Small intestine (tissue), 16 donors: ENCODE measurements at places on chromosomes 3 and 15.

- DNase-seq: no peak
- H3K4me1 ChIP-seq: no peaks in the 10 kb centered on the region
- no peak overlapping the region for H3K27ac ChIP-seq
- no peaks in the 10 kb centered on the region for H3K36me3 ChIP-seq
- H3K4me3 ChIP-seq: no peak overlapping the region
- no peaks in the 10 kb centered on the region for H3K27me3 ChIP-seq
Measured at GRCh38 chr3:41652931-41653330, 309.0 kb downstream of the ULK4 start.

DNA sequence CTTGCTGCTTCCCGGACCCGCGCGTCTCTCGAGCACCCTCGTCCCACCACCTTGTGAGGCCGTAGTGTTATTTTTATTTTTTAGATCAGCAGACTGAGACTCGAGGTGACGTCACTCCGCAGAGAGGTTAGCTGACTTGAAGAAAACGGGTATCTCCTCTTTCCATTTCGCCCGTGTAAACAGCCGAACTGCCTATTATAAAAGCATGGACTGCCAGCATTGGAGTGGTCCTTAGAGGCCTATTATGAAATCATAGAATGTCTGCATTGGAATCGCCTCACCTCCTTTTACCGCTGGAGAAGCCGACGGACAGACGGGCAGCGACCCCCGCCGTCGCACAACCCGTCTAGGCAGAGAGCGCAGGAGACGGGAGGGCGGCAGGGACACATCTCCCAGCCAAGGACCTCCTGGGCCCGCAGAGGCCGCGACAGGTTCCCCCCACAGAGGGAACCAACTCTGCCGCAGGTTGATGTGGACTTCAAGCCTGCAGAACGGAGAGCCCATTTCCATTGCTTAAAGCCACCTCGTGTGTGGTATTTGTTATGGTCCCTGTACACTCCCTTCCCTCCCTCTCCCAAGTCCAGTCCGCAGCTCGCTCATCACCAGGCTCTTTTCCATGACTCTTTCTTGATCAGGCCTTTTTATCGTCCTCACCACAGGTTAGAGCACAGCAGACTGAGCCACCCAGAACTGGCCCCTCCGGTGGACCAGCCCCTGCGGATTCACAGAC lies 540 bp upstream of the PPP1R2 start:
- H3K27me3 ChIP-seq: no peaks in the 10 kb centered on the region
- H3K27ac ChIP-seq: peak overlapping the region; percentile 81
- peaks cover 12% of the 10 kb centered on the region for H3K4me1 ChIP-seq
- peak overlapping the region; percentile 21 for H3K4me3 ChIP-seq

DNA sequence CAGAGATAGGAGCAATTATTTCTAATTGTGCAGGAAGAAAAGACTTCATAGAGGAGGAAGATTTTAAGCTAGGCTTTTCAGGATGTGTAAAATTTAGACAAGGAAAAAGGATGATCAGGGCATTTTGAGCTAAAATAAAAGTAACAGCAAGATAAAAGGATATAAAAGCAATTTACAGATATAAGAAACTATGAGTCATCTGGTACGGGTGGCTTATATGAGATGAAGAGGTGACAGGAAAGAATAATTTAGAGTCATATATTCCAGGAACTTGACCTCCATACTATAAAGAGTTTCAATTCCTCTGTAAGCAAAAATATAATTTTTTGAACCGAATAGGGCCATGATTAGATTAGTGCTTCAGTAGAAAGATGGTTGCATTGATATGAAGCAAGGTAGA lies 273.7 kb downstream of the RBMS3 start:
- H3K36me3 ChIP-seq: no peaks in the 10 kb centered on the region
- no peak for DNase-seq
- no peak overlapping the region for H3K27ac ChIP-seq
- no peaks in the 10 kb centered on the region for H3K4me1 ChIP-seq
- H3K4me3 ChIP-seq: no peak overlapping the region
- H3K27me3 ChIP-seq: no peaks in the 10 kb centered on the region

DNA sequence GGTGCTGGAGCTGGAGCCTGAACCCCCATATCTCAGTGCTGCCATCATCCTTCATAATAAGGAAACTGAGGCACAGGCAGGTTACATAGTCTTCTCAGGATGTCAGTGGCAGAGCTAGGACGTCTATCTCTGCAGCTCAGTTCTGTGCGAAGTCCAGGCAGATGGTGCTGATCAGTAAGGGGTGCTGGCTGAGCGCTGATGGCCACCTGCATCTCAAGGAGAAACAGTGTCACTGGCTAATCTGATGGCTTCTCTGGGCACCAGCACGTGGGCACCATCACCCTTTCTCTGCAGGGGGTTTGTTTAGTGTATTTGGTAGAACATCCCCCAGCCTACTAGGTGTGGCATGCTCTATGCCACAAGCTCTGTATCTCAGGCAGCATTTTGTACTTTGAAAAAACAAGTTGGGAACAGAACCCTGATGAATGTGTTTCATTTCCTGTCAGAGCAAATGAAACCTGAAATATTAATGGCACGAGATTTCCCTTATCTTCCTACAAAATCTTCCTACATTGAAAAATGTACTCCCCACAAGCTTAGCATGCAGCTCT lies 35.1 kb downstream of the APBA2 start:
- H3K27me3 ChIP-seq: no peaks in the 10 kb centered on the region
- H3K4me1 ChIP-seq: no peaks in the 10 kb centered on the region
- no peaks in the 10 kb centered on the region for H3K36me3 ChIP-seq
- DNase-seq: no peak
- H3K27ac ChIP-seq: no peak overlapping the region

DNA sequence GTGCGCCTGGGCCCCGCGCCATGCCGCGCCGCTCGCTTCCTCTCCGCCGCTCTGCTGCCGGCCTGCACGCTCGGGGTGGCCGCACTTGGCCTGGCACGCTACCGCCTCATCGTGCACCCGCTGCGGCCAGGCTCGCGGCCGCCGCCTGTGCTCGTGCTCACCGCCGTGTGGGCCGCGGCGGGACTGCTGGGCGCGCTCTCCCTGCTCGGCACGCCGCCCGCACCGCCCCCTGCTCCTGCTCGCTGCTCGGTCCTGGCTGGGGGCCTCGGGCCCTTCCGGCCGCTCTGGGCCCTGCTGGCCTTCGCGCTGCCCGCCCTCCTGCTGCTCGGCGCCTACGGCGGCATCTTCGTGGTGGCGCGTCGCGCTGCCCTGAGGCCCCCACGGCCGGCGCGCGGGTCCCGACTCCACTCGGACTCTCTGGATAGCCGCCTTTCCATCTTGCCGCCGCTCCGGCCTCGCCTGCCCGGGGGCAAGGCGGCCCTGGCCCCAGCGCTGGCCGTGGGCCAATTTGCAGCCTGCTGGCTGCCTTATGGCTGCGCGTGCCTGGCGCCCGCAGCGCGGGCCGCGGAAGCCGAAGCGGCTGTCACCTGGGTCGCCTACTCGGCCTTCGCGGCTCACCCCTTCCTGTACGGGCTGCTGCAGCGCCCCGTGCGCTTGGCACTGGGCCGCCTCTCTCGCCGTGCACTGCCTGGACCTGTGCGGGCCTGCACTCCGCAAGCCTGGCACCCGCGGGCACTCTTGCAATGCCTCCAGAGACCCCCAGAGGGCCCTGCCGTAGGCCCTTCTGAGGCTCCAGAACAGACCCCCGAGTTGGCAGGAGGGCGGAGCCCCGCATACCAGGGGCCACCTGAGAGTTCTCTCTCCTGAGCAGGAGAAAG lies 951 bp downstream of the GPR62 start:
- peaks cover 3% of the 10 kb centered on the region for H3K27me3 ChIP-seq
- peaks cover 7% of the 10 kb centered on the region for H3K4me1 ChIP-seq
- no peaks in the 10 kb centered on the region for H3K36me3 ChIP-seq
- H3K4me3 ChIP-seq: no peak overlapping the region

DNA sequence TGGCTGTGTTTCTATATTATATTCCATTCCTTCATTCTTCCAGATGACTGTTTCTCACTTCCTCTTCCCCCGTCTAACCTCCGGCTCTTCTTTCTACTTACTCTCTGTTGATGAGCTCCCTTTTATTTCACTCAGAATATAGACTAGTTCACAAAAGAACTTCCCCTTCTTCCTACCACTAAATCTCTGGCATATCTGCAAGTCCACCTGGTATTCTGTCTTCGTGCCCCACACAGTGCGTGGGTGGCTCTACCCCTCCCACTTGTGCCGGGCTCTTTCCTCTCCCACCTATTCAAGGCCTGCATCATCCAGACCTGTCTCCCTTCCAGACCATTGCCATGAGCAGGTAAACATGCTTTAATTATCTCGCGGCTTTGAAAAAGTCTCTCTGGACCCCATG lies 73.0 kb downstream of the SCN10A start:
- no peak overlapping the region for H3K27ac ChIP-seq
- H3K4me3 ChIP-seq: no peak overlapping the region
- H3K27me3 ChIP-seq: no peaks in the 10 kb centered on the region

GRCh38 chr3:180776433-180776832 lies 97.1 kb upstream of the CCDC39 start:
- H3K4me3 ChIP-seq: no peak overlapping the region
- no peaks in the 10 kb centered on the region for H3K27me3 ChIP-seq
- H3K36me3 ChIP-seq: no peaks in the 10 kb centered on the region

DNA sequence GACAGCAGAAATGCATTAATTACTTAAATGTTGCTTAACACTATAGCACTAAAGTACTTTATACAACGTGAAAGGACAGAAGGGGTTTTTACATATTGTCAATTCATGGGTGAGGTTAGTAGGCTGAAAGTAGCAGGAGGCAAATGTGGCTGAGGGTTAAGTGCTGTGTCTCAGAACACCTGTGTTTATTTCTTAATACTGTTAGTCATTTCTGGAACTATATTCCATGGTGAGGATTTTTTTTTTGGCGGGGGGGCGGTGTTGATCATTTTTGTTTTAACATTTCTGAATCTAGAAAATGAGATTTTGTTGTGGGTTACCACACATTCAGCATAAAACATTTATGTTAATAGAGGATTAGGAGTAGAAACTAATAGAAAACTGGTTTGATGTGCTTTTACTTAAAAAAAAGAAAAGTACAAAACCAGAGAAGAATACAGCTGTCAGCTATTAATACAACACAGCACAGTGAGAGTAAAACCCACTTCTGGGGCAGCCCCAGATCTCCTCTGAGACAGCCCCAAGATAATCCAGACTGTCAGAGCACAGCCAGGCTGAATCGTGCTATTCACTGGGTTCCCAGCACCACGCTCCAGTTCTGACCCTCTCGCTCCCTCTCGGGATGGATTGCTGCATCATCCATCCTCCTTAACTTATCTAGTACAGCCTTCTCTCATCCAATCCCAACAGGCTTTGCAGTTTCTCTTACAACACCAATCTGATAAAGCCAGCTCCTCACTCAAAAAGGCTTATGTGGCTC lies 307.7 kb downstream of the TUSC7 start:
- no peak for DNase-seq
- H3K27me3 ChIP-seq: no peaks in the 10 kb centered on the region
- H3K27ac ChIP-seq: no peak overlapping the region
- H3K36me3 ChIP-seq: no peaks in the 10 kb centered on the region

DNA sequence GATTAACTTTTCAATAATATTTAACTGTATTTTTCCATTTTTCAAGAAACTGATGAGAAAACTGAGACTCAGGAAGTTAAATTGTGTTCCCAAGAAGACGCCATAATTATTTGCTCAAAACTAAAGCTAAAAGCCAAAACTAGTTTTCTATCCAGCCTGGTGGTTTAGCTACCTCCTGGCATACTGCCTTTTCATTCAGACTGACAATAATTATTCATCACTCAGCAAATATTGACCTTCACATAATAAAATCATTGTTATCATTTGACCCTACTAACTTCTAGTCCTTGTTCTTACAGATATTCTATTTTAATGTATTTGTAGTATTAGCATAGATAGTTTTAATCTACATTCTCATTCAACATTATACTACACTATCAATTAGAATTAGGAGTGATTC lies 210.6 kb upstream of the GADL1 start:
- H3K36me3 ChIP-seq: no peaks in the 10 kb centered on the region
- no peaks in the 10 kb centered on the region for H3K4me1 ChIP-seq
- H3K4me3 ChIP-seq: no peak overlapping the region
- H3K27me3 ChIP-seq: no peaks in the 10 kb centered on the region

- H3K4me3 ChIP-seq: no peak overlapping the region
- peaks cover 27% of the 10 kb centered on the region for H3K36me3 ChIP-seq
- H3K27me3 ChIP-seq: no peaks in the 10 kb centered on the region
- peak overlapping the region; percentile 88 for H3K27ac ChIP-seq
Measured at GRCh38 chr3:50263478-50264382, 5.2 kb upstream of the SEMA3B start.

- H3K36me3 ChIP-seq: no peaks in the 10 kb centered on the region
- no peak overlapping the region for H3K27ac ChIP-seq
- no peaks in the 10 kb centered on the region for H3K27me3 ChIP-seq
- H3K4me1 ChIP-seq: no peaks in the 10 kb centered on the region
- no peak overlapping the region for H3K4me3 ChIP-seq
- no peak for DNase-seq
Measured at GRCh38 chr3:137572931-137573330, 191.2 kb upstream of the SOX14 start.

GRCh38 chr3:99683876-99684275 lies 45.5 kb downstream of the COL8A1 start:
- H3K36me3 ChIP-seq: no peaks in the 10 kb centered on the region
- no peak overlapping the region for H3K27ac ChIP-seq
- no peaks in the 10 kb centered on the region for H3K4me1 ChIP-seq

DNA sequence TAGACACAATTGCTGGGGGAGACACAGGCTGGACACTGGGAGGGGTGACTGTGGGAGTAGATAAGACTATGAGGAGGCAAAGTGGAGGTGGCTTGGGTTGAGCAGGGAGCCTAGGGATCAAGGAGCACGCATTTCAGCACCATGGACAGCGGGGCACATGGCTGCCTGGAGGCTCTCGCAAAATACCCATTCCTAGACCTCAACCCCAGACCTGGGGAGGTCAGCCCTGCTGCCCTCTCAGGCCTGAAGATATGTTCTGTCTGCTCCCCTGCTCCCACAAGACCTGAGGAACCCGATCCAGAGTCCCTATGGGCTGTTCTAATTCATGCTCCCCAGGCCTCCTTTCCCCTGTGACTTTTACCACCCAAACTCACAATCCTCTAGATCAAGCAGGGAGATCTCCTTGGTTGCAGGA lies 16.0 kb upstream of the CPEB1 start:
- no peak overlapping the region for H3K4me3 ChIP-seq
- no peaks in the 10 kb centered on the region for H3K36me3 ChIP-seq
- peak; percentile 68 for DNase-seq
- no peaks in the 10 kb centered on the region for H3K4me1 ChIP-seq

- no peaks in the 10 kb centered on the region for H3K4me1 ChIP-seq
- H3K4me3 ChIP-seq: no peak overlapping the region
- peaks cover 40% of the 10 kb centered on the region for H3K36me3 ChIP-seq
- H3K27ac ChIP-seq: no peak overlapping the region
- DNase-seq: no peak
Measured at GRCh38 chr15:62833646-62834045, 208.9 kb upstream of the TPM1 start.

GRCh38 chr15:80183886-80184285 lies 31.1 kb downstream of the FAH start:
- no peak overlapping the region for H3K27ac ChIP-seq
- H3K36me3 ChIP-seq: peaks cover 9% of the 10 kb centered on the region
- no peak for DNase-seq
- no peaks in the 10 kb centered on the region for H3K27me3 ChIP-seq
- no peaks in the 10 kb centered on the region for H3K4me1 ChIP-seq
- H3K4me3 ChIP-seq: no peak overlapping the region
